ENCODE measurements at places on chromosomes 16 and 17.
A peak's percentile ranks its signal among the peaks of the same experiment; 100 is the strongest.

GRCh38 chr17:39626171-39627046, at the start of gene PPP1R1B:
Gene PPP1R1B (plus strand): TSS chr17:39626952. CDS start chr17:39627393, 441 bp downstream.
- peak; percentile 46 for DNase-seq

- no peak for DNase-seq
Measured at GRCh38 chr17:66262767-66263166, 33.6 kb upstream of the APOH start.

DNA sequence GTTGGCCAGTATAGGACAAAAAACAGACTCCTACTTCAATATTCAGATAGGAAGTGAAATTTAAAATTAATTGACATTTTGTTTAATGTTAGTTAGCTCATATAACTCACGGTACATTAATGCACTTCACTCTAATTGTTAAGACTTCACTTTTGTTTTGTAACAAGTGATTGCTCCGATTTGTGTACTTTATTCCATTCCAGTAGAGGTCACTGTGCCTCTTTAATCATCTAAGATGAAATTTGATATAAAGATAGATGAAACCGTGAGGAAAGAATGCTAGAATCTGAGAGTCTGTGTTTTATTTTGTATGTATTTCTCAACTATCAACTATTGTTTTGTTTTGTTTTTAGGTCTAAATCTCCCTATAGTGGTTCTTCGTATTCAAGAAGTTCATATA, 29.0 kb downstream of the RBBP6 start:
- peak; percentile 47 for DNase-seq

- DNase-seq, result no peak
Measured at GRCh38 chr17:80834893-80835275, 156.8 kb upstream of the CHMP6 start.

DNA sequence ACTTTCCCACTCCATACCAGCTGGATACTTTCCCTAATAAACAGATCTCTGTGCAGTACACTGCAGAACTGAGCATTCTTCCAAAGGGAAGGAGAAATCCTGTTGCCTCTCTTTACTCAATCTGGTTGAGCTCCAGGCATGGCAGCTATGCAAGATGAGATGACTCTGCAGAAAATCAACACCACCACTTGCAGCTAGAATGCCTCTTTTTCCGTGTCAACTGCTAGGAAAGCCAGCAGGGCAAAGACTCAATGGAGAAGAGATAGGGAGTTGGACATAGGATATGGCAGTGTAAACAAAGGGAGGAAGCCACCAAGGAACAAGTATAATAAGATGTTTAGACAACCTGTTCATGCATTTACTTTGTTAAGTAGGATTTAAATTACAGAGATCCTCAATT, 40.4 kb upstream of the CORO6 start:
- peak; percentile 68 for DNase-seq

GRCh38 chr17:39639566-39640458, 2.9 kb downstream of the STARD3 start:
- DNase-seq, result no peak

DNA sequence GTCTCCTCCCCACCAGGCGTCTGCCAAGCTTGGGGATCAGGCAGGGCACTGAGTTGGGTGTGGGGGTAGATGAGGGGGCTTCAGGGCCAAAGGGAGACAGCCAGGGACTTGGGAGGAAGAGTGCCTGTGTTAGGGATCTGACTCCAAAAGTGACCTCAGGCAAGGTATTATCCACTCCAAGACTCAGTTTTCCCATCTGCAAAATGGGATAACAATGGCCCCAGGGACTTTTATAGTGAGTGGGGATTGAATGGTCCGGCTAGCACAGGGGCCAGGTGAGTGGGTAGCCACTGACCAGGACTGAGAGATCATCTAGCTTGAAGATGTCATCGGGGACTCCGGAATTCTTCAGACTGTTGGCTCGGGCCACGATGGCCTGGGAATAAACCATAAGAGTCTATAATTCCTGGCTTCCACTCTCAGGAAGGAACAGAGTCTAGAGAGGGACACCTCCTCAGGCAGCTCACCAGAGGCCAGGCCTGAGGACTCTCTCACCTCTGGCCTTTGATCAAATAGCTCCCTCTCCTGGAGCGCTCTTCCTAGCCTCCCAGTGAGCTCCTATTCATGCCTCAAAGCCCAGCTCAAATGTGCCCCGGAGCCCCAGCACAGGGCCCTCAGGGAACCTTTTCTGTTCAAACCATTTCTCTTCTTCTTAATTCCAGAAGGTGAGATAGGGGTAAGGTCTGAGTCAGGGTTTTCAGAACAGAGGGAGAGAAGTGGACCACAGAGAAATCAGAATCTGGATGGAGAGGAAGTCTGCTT, 3.5 kb downstream of the FLII start:
- DNase-seq, result no peak

GRCh38 chr16:7976563-7976962, 613.7 kb downstream of the TMEM114 start:
- no peak for DNase-seq

GRCh38 chr17:64032081-64032480, 11.6 kb upstream of the ICAM2 start:
- DNase-seq, result no peak

DNA sequence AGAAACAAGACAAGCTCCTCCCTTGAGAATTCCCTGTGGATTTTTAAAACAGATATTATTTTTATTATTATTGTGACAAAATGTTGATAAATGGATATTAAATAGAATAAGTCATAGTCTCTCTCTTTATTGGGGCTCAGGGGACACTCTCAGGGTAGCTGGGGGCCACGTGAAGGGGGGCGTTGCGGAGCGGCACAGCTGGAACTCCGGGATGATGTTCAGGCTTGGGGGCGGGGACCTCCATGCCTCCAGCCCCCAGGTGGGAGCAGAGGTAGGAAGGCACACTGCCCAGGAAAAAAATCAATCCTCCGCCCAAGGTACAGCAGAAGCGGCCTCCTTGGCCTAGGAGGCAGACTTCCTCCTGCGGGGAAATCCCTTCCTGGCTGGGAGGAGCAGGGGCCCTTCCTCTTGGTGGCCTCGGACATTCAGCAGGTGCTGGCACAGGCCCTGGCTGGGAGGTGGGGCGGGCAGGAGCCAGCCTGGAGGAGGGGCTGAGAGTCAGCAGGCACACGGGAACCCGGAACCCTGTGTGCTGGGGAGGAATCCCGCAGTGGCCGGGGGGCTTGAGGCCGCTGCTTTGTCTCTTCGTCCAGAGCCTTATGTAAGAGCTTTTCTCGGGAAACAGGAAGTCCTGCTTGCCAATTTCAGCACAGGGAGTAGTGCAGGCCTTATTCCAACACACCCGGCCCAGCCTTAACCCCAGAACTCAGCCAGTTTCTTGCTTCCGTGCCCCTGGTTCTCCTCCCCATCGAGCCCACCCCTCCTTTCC, 591 bp upstream of the TNFSF13 start:
- DNase-seq, result no peak

GRCh38 chr17:35046740-35047283, 16.7 kb downstream of the RFFL start:
- DNase-seq, result peak; percentile 73

DNA sequence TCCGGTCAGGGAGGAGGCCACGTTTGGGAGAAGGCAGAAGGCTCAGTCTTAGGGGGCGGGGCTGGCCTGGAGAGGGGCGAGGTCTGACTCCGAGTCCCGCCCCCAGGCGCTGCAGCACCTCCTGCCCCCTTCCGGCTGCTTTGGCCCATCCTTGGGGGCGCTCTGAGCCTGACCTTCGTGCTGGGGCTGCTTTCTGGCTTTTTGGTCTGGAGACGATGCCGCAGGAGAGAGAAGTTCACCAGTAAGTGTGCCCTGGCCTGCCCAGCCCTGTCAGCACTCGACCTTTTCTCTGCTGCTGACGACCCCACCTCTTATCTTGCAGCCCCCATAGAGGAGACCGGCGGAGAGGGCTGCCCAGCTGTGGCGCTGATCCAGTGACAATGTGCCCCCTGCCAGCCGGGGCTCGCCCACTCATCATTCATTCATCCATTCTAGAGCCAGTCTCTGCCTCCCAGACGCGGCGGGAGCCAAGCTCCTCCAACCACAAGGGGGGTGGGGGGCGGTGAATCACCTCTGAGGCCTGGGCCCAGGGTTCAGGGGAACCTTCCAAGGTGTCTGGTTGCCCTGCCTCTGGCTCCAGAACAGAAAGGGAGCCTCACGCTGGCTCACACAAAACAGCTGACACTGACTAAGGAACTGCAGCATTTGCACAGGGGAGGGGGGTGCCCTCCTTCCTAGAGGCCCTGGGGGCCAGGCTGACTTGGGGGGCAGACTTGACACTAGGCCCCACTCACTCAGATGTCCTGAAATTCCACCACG, 1.5 kb downstream of the TNFRSF12A start:
- peak; percentile 67 for DNase-seq

DNA sequence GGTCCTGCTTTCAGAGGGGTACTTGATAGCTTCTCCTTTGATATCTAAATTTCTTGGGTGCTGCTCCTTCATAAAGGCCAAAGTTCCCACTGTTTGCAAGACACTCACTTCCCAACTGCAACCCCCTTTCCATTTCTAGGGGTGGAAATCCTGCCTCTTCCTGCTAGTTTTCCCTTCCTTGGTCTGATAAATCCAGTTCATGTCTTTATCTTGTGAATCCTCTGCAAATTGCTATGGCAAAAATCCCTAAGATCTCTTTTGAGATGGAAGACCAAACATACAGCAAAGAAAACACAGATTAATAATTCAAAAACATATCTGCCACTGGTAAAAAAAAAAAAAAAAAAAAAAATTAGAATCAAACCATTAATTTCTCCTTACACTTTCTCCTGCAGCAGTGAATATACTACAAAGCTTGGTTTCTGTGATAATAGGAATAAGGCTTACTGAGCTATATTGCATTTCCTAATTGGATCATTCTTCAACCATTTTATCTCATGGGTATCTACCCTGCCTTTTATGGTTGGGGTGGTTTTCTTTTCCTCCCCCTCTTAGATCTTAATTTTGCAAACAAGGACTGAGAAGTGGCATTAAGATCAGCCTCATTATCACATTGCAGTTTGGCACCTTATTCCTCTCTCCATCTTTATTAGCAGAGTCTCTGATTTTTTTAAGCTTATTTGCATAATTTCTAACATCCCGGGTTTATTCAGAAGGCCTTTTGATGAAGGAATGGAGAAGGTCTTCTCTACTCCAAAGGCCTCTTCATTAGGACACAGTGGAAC, 439.1 kb downstream of the XYLT1 start:
- no peak for DNase-seq

- DNase-seq, result no peak
Measured at GRCh38 chr16:23048164-23048563, 101.1 kb downstream of the USP31 start.

DNA sequence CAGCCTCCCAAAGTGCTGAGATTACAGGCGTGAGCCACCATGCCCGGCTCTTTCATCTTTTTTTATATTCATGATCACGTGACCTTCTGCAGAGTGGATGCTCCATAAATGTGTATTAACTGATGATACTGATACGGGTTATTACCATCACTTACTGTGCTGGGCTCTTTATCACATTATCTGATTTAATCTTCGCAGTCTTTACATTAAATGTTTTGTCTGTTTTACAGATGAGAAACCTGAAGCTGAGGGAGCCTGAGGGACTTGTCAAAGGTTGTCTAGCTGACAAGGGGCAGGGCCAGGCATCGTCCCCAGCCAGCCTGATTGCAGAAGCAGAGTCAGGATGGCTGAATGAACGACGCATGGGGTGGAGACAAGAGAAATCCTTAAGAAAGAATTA, 104.4 kb downstream of the NTN1 start:
- DNase-seq, result no peak

DNA sequence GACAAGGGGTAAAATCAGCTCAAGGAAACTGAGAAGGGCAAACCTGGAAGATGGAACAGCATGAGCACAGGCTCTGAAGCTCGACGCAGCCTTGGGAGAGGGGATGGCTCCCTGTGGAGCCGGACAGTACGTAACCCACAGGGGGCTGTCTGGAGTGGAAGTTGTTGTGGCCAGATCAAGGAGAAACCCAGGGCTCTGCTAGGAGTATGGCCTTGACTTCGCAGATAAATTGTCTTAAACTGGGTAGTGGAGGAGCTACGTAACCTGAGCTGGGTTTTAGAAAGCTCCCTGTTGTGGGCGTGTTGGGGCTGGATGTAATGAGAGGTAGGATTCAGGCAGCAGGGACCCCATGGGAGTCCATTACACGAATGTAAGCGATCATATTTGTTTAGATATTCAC, 25.5 kb upstream of the AXIN2 start:
- peak; percentile 85 for DNase-seq

Data from NCI-H2171 treated with DMSO at 0.1 percent for 48 hours (cell line).